ENCODE measurements at places on chromosomes 6 and 20.

DNA sequence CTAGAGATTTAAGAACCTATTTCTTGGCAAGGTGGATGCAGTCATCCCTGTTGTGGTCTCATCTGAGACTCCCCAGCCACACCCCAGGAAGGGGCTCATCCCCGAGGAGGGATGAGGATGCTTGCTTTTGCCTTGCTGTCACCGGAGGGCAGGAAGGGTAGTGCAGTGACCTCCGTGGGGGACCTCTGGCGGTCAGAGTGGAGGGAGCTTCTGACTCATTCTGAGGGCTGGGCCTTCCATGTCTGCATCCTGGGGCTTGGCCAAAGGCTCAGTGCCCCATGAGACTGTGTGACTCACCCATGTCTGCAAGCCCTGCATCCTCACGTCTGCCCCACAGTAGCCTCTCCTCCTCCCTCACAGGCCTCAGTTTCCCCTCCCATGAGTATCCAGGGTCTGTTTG is 38.7 kb downstream of the UQCC2 start:
- DNase-seq: peak; percentile 41

DNA sequence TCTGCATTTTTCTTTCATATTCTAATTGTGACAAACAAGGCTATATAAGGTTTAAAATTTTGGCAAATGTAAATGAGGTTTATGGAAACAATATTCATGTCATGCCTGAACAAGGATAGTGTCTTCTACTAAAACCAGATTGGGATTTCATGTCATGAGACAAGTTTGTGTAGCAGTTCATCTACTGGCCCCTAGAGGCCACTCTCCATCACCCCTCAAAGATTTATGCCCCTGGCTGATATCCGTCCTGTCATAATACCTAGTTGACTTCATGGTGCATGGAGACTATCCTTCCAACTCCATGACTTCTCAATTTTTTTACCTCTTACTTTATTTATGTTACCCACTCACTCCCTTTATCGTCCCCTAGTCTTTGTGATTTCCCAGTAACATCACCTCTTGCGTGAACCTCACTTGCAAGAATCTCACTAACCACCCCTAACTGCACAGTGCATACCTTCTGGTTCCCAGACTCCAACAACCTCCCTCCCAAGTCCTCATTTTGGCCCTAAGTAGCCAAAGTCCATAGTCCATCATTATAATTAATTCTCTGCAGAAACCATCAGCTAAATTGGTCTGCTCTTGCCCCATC is 179.8 kb downstream of the TASP1 start:
- no peak for DNase-seq

DNA sequence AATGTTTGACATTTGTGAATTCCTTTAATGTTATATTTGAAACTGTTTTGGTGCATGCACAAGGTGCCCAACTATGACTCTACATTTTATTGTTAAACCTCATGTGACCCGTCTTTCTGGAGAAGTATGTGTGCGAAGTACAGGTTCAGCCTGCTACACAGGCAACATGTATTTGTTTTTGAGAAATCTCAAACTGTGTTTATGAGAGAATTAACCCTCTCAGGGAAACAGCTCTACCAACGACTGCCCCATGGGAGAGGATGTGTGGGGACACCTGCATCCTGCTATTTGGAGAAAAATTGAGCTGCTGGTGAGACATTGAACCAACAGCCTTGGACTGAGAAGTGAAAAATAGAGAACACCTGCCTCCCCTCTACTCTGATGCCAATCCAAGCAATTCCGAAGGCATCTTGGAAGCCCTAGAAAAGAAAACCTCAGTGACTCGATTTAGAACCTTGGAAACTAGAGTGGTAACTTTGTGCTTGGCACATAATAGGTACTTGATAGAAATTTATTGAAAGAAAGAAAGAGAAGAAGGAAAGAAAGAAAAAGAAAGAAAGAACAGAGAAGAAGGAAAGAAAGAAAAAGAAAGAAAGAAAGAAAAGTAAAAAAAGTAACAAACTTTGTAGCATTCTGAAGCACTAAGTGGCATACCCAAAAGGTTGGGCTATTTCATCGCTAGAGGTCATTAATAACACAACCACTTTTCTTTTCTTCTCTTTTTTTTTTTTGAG is 2.9 kb upstream of the AKAP12 start:
- no peak for DNase-seq

GRCh38 chr6:18031189-18031588 is 43.8 kb upstream of the KIF13A start:
- DNase-seq: no peak

GRCh38 chr20:43899274-43900120 is 15.2 kb upstream of the TOX2 start:
- no peak for DNase-seq

DNA sequence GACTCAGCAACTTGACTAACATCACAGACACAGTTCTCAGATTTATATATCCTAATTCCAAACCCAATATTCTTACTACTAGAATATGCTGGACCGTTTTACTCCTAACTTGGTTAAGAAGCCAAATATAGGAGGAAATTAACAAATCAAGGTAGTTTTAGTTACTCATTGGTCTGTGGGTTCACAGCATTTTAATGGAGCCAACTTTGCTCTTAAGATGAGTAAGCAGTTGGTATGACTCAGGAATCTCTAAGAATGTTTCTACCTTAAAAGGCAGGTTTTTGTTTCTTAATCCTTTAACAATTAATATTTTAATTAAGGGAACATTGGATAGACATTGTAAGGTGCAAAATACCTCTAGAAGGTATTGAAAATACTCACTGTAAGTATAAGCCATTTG is 31.6 kb downstream of the OPRM1 start:
- no peak for DNase-seq

- no peak for DNase-seq
Measured at GRCh38 chr6:99501762-99502161, 13.5 kb downstream of the USP45 start.

- no peak for DNase-seq
Measured at GRCh38 chr6:144075875-144076274, 19.5 kb downstream of the SF3B5 start.

DNA sequence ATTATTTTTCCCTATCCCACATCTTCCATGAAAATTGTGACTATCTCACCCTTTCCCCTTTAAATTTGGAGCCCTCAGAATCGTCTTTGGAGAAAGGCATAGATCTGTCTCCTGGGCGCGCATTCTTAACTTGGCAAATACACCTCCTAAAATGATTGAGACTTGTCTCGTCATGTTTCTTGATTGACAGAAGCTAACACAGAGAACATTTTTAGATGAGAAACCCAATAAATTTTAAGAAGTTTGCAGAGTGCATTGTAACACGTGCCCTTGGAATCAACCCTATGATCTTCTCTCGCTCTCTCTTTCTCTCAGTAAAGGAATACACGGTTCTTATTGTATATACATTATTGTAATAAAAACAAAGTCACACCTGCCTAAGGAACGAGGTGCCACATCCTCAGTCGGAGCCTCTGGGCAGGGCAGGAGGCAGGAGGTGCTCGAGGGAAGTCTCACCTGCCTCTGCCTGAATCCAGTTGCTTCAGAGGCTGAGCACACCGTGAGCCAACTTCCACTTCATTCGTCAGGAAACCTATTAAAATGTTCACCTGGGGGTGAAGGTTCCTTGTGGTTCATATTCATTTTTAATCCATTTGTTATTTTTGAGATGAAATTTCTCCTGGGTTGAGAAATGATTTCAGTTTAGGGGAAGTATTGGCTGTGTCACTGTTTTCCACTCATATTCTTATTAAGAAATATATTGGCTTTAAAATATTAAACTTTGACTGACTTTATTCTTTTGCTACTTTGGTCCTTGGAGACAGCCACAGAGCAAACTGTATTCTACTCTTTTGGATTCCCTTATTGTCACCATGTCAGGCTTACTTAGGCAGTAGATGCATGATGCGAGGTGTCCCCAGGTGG is 90.5 kb upstream of the THBS2 start:
- DNase-seq: no peak

DNA sequence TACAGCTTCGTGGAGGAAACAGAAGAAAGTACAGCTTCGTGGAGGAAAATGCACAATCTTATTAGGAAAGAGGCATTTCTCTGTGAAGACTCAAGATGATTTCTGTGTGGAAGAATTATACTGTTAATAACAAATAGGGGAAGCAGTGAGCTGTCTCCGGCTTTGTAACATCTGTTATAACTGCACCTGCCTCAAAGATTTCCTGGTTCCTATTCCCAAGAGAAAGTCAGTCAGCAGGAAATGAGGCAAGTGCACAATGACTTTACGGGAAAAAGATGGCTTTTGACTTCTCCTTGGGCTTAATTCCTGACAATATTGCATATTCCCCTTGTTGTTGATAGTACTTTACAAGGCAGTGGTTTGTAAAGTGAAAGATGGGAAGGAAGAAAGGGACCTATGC is 538.5 kb downstream of the BMP2 start:
- DNase-seq: no peak

DNA sequence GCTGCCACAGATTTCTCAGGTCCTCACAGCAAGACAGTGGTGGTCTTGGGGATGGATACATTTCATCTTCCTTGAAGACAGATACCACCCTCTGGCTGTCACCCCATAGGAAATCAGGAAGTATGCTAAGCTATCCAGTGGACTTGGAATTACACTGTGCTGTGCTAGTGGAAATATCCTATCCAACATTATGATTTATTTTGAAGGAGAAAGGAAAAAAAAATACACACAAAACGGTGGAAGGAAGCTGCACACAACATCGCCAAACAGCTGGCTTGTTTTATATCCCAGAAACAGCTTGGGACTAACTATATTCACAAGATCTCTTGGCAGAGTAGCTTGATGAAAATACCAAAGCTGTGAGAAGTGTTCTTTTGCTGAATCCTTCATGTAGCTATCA is 257.6 kb downstream of the LAMA2 start:
- no peak for DNase-seq

DNA sequence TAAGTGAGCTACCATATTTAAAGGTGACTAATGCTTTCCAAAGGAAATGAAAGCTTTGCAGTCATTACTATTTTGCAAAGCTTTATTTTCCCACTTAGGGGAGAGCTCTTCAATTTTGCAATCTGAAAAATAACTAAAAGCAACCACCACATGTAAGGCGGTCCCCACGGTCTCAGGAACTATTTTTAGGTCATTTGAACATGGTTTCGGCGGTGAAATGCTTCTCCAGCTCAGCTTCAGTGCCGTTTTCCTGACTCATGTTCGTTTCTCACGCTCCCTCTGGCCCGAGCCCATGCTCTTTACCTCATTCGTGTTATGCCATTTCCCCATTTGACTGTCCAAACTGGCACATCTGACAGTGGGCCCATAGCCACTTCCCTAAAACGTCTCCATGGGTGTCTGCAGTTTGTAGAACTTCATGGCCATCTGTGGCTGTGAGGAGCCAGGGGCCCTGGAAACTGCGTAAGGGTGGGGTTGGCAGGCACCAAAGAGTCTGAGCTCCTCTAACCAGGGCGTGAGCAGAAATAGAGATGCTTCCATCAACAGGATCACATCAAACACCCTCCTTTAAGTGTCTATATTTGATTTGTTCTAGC is 46.5 kb downstream of the ADTRP start:
- DNase-seq: no peak

DNA sequence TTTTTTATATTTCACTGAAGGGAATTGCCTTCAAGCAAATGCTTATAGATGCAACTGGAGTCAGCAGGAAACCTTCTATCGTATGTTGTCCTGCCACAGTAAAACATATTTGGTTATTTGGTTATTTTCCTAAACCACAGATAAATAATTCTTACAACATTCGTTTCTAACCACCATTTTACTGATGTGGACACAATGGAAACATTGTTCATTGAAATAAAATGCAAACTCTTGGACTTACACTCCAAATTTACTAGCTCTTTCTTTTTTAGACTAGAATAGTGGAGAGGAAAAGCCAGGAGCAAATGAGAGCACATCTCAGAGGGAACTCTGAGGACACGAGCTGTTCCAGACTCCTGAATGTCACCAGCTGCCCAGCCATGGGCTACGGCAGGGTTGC is 114.8 kb downstream of the RPS12 start:
- DNase-seq: no peak

GRCh38 chr6:158816803-158817727 is 2.1 kb downstream of the EZR start:
- DNase-seq: no peak

GRCh38 chr6:32589596-32590449 is at the start of gene HLA-DRB1:
HLA-DRB1 (minus strand) TSS chr6:32589848; CDS start chr6:32589742, 106 bp downstream.
- DNase-seq: no peak

DNA sequence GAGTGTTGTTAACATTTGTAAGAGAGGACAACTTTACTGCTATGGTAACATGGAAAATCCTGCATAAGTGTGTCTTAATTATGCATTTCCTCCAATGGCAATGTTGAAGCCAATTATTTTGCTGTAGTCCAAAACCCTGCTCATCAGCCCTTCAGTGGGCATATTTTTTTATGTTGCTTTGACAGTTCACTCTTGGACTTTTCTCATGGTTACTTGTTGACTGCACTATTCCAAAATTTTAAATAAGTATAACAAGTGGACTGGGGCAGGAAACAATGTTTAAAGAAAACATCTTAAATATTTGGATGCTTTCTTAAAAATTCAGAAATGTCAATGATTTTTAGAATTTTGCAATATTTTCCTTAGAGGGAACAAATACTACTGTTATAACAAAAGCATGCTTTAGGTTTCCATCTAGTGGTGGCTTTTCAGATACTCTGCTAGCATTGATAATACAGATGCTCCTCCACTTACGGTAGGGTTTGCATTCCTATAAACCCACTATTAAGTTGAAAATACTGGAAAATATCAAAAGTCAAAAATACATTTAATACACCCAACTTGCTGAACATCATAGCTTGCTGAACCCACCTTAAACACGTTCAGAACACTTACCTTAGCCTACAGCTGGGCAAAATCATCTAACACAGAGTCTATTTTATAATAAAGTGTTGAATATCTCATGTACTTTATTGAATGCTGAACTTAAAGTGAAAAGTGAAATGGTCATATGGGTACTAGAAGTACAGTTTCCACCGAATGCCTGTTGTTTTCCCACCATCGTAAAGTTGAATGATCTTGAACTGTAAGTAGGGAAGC is 86.4 kb downstream of the ADGRG6 start:
- no peak for DNase-seq

GRCh38 chr6:39090036-39090435 is 24.9 kb downstream of the SAYSD1 start:
- DNase-seq: no peak

DNA sequence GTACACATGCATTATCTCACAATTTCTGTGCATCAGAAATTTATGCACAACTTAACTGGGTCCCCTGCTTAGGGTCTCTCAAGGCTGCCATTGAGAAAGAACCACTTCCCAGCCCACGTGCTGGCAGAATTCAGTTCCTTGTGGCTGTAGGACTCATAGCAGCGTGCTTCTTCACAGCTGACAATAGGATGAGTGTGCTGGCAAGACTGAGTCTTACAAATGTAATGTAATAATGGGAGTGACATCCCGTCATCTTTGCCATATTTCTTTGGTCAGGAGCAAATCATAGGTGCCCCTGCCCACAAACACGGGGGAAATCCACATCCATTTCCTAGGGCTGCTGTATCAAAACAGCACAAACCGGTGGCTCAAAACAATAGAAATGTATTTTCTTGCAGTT is 77.4 kb downstream of the FIG4 start:
- no peak for DNase-seq

DNA sequence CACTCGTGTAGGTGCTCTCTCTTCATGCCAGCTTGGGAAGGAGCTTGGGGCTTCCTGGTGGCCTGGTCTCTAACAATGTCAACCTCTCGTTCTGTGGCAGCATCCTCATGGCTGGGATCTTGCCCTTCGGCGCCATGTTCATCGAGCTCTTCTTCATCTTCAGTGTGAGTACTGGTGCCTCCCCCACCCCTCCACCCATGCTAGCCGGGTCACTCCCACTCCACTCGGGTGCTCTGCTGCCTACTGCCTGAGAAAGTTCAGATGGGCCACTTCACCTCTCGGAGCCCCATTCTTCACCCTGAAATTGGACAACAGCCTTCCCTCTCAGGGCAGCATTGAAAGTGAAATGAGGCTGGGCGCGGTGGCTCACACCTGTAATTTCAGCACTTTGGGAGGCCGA is 48.8 kb downstream of the TM9SF4 start:
- DNase-seq: no peak
